ENCODE measurements at places on chromosomes 7 and 10. TPM values are rescaled to one million over a fixed set of nuclear protein-coding genes. Genes with fewer than 3 reads are reported as not detected.

GRCh38 chr7:52088008-52088901 is 771.6 kb upstream of the COBL start:
- DNase-seq: no peak

GRCh38 chr7:41758321-41758720 is 55.4 kb upstream of the INHBA start:
- DNase-seq: no peak

Gene UNCX
- not detected for total RNA-seq

- no peak for DNase-seq
Measured at GRCh38 chr7:37009125-37009675, 284.9 kb upstream of the AOAH start.

DNA sequence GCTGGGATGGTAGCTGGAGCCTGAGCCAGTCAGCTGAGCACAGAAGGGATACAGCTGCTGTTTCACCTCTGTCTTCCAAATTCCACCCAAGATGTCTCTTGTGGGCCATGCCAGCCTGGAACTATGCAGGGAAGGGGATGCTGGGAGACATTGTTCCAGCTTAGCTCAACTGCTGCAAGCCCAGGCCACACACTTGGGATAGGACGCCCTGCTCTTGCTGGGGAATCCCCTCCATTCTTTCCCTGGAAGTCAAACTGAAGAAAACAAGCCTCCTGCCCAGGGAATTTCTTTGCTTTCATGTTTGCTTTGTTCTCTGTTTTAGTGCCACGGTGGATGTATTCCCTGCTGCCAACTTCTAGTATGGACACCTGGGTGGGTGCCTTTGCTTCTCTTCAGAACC is 55.2 kb upstream of the CDK13 start:
- DNase-seq: no peak

Gene MYH16
- total RNA-seq: not detected

- no peak for DNase-seq
Measured at GRCh38 chr10:114010316-114010715, 33.4 kb upstream of the ADRB1 start.

Gene PON1
- 1.7 TPM for total RNA-seq

DNA sequence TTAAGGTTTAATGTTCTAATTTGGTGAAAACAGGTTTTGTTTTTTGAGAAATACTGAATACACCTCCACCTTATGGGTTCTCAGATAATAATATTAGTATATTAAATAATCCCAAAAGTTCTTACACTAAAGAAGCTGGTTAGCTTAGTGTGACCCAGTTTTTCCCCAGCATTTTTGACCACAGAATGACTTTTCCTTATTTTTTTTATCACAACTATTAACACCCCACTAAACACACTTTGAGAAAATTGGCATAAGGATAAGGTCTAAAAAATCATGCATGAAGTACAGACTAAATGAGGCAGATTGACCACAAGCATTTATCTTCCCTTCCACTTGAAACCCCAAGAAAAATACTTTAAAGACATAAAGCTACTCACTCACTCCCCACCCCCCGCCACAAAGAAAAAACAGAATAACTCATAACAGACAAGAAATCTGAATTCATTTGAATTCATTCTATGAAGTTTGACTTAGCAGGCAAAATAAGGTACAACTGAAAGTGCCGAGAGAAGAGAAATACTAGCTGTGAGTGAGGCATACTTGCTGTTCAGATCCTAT is 49.7 kb upstream of the WNT16 start:
- no peak for DNase-seq

DNA sequence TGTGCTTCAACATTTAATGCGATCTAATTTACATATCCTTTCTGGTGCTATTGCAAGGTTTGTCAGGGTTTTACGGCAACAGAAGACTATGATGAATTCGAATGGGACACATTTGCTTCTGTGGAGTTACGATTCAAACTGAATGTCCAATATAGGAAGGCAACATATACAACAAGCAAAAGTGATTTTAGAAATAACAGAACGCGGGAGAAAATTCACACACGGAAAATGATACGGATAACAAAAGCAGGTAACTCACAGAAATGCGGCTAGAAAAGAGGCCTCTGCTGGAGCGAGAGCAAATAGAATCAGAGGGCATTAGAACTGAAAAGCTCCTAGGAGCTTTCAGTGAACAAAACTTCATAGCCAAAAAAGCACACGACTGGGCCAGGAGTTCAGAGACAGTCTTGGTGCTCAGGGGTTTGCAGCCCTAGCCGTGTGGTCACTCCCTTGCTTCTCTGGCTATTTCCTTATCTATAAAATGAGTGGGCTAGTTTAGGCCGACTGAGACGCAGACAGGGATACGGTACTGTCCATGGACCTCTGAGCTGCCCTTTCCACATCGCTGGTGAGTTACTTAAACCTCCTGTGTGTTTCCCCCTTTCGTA is 557 bp upstream of the TAX1BP1 start:
- no peak for DNase-seq

GRCh38 chr7:85840554-85840953 is 653.7 kb upstream of the SEMA3D start:
- DNase-seq: no peak

Measured in upper lobe of left lung (tissue), 6 donors.